ENCODE measurements at places on chromosomes 2 and 18. TPM values are rescaled to one million over a fixed set of nuclear protein-coding genes. Genes with fewer than 3 reads are reported as not detected.

DNA sequence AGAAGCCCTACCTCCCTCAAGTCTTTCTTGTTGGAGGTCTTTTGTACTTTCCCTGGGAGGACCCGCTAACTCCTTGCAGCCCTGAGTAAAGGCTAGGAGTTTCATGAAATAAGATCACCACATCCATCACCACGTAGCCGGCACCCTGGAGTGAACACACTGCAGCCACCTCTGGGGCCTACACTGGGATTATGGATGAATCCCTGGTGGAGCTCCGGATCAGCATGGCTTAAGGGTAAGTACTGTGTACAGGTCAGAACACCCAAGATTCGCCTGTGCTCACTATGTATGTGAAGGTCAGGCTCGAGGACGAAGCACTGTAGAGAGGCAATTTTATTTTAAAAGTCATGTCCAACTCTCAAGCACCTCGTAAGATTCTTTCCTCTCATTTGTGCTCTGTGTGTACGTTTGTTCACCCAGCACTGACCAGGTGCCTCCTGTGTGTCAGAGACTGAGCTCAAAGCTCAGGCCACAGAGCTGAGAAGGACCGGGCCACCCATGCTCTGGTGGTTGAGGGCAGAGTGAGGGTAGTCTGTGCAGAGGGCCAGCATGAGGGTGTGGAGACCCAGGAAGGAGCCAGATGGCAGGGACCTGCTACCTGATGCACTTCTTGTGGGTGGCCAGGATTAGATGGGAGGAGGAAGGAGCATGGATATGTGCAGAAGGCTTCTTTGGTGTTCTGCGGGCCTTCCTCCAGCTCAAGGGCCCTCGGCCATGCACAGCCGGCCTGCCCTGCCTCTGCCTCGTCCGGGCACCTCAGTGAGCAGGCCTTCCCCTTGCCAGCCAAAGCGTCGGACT, 66.7 kb upstream of the TFCP2L1 start:
- DNase-seq = no peak

GRCh38 chr18:68172842-68173549, 541.9 kb downstream of the TMX3 start:
- DNase-seq = no peak

DNA sequence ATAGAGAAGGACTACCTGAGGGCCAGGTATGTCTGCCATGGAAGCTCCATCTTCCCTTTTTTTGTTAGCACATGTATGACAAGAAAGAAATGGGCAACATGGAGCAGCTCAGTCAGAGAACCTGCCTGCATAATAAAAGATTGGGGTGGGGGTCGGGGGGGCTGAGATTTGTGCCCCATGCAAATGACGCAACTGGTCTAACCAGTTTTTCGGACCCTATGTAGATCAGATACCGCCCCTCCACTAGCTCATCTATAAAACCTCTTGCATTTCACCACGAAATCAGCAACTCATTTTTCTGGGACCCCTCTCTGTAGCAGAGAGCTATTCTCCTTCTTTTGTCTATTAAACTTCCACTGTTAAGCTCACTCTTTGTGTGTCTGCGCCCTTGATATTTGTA, 657.2 kb downstream of the ERBB4 start:
- no peak for DNase-seq

GRCh38 chr18:22348521-22349316, 69.0 kb downstream of the CTAGE1 start:
- DNase-seq = peak; percentile 91

- DNase-seq = no peak
Measured at GRCh38 chr2:216477283-216478035, 21.2 kb upstream of the RPL37A start.

DNA sequence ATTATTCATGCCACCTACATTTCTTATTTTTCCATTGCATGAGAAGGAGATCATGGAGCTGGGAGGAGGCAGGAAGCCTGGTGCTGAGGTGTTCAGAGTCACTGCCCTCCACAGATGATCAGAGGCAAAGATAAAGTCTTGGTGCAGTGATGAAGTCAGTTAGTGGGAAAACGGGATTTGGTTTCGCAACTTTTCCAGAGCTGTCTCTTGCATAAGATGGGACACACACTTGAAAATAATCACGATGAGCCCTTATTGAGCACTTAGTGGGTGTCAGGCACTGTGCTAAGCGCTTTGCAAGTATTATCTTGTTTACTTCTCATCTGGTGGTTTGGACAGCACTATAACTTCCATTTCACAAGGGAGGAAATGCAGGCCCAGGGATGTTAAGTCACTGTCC, 222.1 kb upstream of the SMAD2 start:
- DNase-seq = no peak

DNA sequence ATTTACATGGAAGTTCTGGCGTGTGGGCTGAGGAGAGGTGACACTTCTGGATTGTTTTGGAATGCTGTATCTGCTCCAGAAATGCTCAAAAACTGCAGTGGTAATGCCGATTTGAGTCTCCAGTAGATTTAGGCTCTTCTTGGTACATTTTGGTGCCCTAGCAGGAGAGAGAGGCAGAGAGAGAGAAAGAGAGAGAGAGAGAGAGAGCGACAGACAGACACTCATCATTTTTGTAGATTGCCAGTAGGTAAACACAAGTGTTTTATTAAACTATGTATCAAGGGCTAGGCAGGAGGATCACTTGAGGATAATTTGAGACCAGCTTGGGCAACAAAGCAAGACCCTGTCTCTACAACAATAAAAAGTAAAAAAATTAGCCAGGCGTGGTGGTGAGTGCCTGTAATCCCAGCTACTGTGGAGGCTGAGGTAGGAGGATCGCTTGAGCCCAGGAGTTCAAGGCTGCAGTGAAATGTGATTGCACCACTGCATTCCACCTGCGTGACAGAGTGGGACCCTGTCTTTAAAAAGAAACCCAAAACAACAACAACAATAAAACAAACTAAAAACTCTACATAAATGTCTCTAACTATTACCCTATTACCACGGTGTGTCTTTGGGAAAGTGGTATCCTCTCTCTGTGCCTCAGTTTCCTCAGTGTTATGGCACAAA, 60.2 kb downstream of the GATA6 start:
- no peak for DNase-seq

GRCh38 chr2:170411660-170412059, 233.7 kb downstream of the MYO3B start:
- no peak for DNase-seq

DNA sequence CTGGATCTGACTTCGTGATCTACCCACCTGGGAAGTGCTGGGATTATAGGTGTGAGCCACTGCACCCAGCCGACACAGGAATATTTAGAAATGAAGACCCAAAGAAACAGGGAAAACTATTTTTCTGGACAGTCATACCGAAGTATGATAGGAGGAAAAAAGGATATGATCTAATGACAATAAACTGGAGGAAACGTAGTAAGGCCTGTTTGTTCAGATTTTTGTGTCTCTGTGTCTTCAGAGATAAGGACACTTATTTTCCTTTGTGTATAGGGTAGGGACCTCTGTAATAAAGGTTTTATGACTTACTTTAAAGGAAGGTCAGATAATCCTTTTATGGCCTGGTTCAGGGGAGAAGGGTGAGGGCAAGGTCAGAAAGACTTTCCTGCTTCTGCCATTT, 55.9 kb downstream of the GTF2A1L start:
- DNase-seq = no peak

- no peak for DNase-seq
Measured at GRCh38 chr18:36212301-36213171, 25.2 kb downstream of the MOCOS start.

GRCh38 chr2:153604133-153604532, 125.6 kb upstream of the RPRM start:
- DNase-seq = no peak

DNA sequence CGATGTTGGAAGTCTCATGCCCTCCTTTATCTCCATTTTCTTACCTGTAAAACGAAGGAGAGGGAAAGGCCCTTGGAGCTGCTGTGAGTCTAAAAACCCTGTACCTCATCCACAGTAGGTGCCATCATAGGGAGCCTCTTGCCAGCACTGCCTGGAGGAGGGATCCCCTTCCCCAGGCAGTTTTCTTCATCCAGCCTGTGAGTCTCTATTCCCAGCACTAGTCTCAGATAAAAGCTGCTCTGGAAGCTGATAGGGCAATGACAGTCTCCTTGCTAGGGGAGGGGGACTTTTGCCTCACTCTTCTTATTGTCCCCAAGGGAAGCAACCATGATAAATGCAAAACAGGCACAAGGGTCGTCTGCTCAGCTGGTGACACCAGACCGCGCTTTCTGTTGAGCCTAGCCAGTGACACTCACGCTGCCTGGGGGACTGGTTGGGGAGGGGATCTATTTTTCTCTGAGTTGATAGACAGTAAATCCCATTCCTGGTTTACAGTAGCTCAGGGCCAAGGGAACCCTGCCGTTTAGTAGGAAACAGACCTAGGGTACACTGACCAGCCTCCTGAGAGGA, 139.5 kb upstream of the NABP1 start:
- no peak for DNase-seq

DNA sequence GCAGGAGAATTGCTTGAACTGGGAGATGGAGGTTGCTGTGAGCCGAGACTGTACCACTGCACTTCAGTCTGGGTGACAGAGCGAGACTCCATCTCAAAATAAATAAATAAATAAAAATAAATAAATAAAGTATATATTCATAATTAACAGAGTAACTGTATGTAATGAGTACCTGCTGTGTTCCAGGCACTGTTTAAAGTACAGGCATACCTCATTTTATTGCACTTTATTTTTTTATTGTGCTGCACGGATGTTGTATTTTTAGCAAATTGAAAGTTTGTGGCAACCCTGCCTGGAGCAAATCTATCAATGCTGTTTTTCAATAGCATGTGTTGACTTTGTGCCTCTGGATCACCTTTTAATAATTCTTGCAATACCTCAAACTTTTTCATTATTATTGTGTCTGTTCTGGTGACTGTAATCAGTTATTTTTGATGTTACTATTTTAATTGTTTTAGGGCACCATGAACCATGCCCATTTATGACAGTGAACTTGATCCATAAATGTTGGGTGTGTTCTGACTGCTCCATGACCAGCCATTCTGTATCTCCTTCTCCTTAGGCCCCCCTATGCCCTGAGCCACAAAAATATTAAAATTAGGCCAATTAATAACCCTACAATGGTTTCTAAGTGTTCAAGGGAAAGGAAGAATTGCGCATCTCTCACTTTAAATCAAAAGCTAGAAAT, 27.5 kb upstream of the CD8A start:
- DNase-seq = no peak

DNA sequence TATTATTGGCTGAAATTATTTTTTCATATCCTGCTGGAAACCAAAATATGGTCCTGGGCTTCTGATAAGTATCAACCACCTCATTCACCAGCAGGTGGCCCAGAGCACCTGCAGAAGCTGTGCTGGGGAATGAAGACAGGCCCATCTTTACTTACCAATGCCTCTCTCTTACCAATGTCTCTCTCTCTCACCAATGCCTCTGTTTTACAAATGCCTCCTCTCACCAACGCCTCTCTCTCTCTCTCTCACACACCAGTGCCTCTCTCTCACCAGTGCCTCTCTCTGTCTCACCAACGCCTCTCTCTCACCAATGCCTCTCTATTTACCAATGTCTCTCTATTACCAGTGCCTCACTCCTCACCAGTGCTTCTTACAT, 2.3 kb upstream of the MAL start:
- no peak for DNase-seq

DNA sequence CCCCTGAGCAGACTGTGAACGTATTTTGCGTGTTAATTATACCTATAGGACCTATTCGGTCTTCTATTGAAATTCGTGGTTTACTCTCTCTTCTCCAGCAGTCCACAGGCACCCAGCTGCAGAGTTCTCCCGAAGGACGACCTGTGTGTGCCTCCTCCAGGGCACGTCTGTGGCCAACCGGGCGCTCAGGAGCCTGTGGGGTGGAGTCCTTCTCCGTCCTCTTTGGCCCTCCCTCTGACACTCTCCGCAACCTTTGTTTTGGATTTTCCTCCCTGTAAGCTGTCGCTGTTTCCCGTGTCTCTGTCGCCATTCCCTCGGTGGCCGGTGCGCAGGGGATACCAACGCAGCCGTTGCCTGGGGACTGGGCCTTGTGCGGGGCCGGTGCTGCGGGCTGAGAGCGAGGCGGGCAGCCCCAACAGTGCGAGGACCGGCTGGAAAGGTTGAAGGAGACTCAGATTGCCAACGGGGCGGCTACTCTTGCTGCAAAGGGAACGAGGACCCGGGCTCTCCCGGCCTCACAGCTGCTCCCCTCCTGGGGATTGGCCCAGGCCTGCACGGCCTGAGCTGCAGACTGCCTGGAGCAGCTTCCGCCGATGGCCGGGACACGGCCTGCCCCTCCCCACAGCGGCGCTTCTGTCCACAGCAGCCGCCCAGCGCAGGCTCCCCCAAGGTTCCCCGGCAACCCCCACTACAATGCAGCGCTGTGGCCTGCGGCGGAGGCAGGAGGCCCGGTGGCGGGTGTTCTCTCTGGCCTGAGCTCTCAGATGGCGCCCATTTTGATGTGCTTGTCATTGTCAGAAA, 221.0 kb downstream of the MTX2 start:
- no peak for DNase-seq

DNA sequence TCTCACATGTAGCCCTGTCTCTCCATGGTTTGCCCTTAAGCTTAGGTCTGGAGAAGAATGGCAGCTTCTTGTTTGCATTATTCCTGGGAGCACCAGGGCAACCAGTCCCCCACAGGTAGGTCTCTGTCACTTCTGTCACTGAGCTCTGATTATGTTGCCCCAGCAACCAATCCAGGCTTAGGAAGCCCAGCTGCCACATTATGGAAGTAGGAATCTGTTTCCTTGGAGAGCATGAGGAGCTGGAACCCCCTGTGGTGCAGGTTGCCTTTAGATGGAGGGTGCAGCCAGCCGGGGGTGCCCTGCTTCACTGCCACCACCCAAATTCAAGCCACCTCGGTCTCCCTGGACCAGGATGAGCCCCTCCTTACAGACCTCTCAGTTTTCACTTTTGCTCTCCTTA, 4.8 kb downstream of the RESP18 start:
- DNase-seq = no peak

SERPINB12 gene
- not detected for total RNA-seq

GALNT13 gene
- 6.0 TPM for total RNA-seq

ASB3 gene
- 12.4 TPM for total RNA-seq

TRAPPC8 gene
- 34.1 TPM for total RNA-seq

ITGA4 gene
- 10.5 TPM for total RNA-seq

IL37 gene
- not detected for total RNA-seq

Data from posterior vena cava (tissue), 2 donors.